ENCODE measurements at places on chromosomes 12 and 14.

- DNase-seq = no peak
Observed at GRCh38 chr12:71477609-71478008, 38.0 kb downstream of the LGR5 start.

DNA sequence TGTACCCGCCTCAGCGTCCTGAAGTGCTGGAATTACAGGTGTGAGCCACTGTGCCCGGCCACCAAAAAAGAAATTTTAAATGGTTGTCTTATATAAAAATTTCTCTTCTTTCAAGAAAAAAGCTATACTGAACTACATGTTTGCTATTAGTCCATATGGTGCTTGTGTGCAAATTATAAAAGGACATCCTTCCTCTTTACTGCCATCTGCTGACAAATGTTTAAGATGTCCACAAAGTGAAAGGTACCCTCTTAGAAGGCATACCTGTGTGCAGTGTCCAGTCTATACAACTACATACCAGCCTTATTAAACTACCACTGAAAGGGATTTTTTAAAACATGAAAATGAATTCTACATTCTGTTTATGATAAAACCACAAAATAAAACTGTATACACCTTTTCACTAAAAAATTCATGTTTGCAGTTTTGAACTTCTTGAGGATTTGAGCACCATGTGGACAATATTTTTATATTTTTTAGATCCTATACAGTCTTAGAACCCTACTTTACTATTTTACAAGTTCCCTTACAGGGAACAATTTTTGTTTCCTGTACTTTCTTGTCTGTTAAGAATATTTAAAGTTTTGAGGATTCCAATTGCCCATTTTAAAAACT, 32.8 kb upstream of the TOMM20L start:
- DNase-seq = peak; percentile 48

GRCh38 chr14:97838986-97839385, 1041.8 kb downstream of the VRK1 start:
- no peak for DNase-seq

DNA sequence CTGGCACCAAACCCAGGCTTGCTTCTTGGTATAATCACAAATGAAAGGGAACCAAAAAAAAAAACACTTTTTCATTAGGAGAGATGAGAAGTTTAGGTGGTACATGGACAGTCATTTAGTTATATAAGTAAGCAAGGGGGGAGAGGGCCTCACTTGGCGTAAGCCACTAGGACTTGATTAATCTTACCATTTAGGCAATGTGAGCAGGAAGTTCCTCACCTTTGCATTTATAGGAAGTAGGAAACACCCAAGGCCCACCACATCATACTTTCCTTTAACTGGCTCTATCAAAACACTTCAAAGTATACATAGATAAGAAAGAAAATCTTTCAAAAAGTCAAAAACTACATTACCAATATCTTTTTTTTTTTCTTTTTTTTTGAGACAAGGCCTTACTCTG, 6.7 kb upstream of the RPS6KA5 start:
- DNase-seq = no peak

GRCh38 chr14:57352396-57353170, 37.8 kb upstream of the NAA30 start:
- peak; percentile 2 for DNase-seq

DNA sequence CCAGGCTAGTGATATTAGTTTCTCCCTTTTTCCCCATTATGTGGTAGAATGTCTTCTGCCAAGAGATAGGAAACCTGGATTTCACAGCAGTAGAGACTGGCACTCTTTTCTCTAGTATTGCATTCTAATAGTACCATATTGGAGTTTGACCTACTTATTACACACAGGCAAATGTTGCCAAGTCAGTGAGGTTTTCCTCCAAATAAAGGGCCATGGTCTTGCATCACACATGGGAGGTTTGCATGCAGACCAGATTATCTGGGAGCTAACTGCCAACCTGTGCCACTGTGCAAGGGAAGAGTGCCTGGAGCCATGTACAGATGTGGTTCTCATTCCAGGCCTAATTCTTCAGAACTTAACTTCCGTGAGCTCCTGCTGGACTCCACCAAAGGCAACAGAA, 113.3 kb downstream of the ANO6 start:
- no peak for DNase-seq

GRCh38 chr14:49962621-49963020, 69.7 kb downstream of the ARF6 start:
- DNase-seq = peak; percentile 34

- peak; percentile 70 for DNase-seq
Observed at GRCh38 chr12:100234591-100235304, 32.1 kb downstream of the DEPDC4 start.

DNA sequence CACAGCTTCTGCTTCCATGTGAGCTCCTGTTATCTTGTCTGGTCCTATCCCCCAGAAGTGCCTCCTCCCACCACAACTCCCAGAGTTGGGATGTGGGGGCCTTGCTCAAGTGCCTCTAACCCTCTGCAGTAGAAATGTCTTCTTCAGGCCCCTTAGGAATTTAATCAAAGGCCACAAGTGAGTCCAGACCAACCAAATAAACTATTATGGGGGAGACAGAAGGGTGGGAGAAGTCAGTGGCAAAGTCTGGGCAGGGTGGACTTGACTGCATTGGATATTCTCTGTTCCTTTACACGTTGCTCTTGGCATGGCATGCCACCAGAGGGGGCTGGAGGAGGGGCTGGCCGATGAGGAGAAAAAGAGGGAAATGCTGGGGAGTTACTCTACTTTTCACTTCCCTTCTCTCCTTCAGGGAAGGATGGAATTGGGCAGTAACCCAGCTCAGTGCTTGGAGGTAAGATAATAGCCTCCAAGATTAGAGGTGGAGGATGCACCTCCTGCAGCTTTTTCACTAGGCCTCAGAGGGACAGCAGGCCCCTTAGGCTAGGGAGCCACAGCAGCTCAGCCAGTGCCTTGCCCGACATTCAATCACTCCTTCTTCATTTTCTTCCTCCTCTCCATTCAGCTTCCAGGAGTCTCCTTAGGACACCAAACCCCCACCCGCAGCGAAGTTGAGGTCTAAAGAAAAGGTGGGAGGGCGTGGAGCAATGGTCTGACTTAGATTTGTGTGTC, 1.2 kb upstream of the AP1G2 start:
- peak; percentile 42 for DNase-seq

DNA sequence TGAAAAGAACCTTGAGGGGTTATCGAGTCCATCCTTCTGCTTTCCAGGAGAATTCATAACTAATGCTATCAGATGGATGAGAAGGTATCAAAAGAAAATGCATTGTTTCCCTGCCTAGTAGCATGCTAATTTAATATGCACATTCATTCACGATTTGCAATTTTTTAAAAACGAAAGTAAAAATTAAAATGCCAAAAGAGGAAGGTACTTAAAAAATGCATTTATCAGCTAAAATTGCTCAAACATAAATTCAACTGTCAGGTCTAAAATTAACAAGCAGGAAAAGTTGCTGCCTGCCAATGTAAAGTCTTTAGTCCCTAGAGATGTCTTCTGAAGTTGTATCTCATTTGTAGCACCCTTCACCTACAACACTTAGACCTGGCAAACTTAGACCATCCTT, 7.9 kb downstream of the ATF7 start:
- no peak for DNase-seq

- DNase-seq = no peak
Observed at GRCh38 chr12:54060975-54061778, 7.5 kb downstream of the HOXC4 start.

GRCh38 chr12:78403681-78404080, 460.9 kb upstream of the SYT1 start:
- DNase-seq = peak; percentile 76

DNA sequence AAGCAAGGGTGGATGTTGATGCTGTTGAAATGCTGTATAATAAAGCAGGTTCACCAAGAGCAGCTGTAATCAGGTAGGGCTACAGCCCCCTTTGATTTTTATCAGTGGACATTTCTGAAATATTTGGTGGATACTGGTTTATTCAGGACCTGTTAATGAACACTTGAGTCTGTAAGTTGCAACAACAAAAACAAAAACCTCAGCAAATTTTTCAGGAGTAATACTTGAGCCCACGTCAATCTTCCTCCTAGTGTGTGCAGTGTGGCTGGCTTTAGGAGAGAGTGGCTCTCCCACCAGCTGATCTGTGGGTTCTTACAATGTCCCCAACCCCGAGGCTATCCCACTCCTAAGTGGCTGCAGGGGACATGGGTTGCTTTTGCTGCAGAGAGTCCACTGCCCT, 347.8 kb downstream of the GLT1D1 start:
- no peak for DNase-seq

GRCh38 chr12:47557386-47557785, 148.4 kb downstream of the RPAP3 start:
- DNase-seq = no peak

DNA sequence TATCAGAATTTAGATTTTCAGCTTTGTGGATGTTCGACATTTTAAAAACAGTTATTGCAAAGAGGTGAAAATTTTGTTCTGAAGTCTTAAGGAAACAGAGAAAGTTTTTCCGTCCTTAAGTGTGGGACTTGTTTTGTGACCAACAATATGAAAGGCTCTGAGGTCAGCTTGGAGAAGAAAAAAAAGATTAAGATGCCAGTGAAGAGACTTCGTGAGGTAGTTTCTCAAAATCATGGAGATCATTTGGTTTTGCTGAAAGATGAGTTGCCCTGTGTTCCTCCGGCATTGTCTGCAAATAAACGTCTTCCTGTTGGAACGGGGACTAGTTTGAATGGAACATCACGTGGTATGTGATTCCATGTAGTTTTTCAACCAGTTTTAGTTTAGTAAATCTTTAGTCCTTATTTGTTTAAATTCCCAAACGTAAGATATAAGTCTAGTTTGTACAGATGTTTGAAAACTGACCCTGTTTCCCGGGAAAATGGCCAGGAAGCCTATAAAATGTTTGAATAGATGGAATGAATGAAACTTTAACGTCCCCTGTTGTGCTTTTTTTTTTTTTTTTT, 682 bp downstream of the KIAA0586 start:
- DNase-seq = peak; percentile 77

DNA sequence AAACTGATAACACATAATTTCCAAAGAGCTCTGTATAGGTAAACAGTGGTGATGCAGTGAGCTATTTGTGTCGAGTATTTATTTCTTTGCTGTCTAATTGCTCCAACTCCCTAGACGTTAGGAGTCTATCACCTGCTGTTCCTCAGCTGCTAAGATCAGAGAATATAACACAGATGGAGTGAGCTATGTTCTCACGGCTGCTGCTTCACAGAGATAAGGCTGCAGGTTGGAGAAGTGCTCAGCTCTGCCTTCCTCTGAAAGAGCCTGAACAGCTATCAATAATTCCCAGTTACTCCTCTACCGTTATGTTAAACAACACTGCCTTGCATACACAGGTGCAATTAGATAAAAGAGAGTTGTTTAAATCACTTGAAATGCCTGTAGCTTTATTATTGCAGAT, 103.2 kb upstream of the MDGA2 start:
- DNase-seq = no peak

- no peak for DNase-seq
Observed at GRCh38 chr14:79986251-79986650, 225.1 kb downstream of the DIO2 start.

DNA sequence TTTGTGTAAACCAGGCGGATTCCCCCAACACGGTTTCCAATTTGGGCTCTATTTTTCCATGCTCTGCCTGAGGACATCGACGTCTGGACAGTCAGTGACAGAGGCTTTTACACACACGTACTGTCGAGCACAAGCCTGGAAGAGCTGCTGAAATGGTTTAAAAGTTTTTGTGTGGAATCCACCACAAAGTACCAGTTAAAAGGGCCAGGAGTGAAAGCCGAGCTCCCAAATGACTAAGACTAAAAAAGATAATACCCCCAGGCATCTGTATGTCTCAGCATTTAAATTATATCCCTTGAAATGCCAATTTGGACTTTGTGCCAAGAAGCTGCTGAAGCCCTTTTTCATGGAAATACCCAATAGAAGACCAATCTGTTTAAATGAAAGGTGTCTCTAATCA, 173.2 kb downstream of the EGLN3 start:
- DNase-seq = peak; percentile 49
